ENCODE measurements at places on chromosomes 1 and 21. TPM values are rescaled to one million over a fixed set of nuclear protein-coding genes. Genes with fewer than 3 reads are reported as not detected.

DNA sequence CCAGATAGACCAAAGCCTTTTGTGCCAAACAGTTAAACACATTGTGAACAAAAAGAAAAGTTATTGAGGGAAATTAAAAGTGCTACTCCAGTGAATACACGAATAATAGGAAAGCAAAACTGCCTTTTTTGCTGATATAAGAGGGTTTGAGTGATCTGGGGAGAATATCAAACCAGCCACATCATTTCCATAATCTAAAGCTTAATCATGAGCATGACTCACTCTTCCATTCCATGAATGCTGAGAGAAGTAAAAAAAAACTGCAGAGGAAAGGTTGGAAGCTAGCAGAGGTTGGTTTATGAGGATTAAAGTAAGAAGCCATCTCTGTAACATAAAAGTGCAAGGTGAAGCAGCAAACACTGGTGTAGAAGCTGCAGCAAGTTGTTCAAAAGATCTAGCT, 350.6 kb upstream of the NCAM2 start:
- DNase-seq, result no peak

DNA sequence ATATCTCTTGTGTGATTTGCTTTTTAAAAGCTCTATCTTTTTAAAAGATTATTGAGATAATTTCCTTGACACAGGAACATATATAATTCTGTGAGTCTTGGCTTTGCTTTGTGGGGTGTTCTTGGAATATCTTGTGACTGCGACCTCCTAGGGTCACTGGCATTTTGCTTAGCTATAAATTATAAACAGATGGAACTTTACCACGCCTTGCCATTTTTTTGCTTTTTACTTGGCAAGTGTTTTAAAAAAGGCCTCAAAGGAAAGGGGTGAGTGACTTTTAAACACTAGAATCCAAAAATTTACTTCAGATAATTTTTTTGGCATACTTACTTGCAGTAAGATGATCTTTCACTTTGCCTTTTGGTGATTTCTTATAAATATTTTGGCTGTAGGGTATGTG, 43.6 kb downstream of the ALG6 start:
- peak; percentile 36 for DNase-seq

HSPB7 gene
- polyA plus RNA-seq, result 32.0 TPM

- DNase-seq, result no peak
Measured at GRCh38 chr1:95679262-95679661, 445.3 kb downstream of the RWDD3 start.
